GM23338 (cell line): ENCODE measurements at places on chromosomes 6 and 20. TPM values are rescaled to one million over a fixed set of nuclear protein-coding genes. Genes with fewer than 3 reads are reported as not detected.
A peak's percentile ranks its signal among the peaks of the same experiment; 100 is the strongest.

GRCh38 chr6:159043947-159044346, 844 bp downstream of the TAGAP start:
- no peak for DNase-seq

GRCh38 chr6:26322645-26323482, 42.1 kb upstream of the BTN3A2 start:
- peak; percentile 90 for DNase-seq

DNA sequence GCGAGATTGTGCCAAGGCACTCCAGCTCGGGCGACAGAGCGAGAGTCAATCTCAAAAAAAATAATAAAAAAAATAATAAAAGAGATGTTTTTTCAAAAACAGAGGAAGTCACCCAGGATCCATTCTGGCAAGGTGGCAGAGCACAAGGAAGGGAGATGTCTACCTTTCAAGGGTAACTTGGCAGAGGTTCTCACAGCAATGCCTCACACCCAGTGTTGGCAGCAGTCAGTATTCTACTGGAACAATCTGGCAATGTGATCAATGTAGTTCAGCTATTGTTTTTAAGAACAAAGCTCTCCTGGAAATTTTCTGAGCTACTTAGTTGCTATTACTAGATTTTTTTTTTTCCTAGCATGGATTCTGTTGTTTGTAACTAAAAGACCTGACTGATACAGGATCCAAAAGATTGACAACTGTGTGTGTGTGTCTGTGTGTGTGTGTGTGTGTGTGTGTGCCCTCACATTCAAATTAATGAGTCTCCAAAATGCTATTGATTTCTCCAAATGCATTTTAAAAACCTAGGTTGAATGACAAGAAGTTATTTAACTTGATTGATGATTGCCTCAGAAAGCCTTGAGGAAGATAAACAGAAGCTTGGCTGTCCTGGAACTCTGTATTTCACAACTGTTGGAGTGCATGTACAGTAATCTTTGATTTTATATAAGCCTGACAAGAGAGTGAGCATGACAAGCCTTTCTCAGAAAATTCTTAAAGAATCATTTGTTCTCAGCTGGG, 114.1 kb upstream of the RREB1 start:
- DNase-seq = no peak

- peak; percentile 45 for DNase-seq
Observed at GRCh38 chr6:138572885-138573284, 73.6 kb upstream of the NHSL1 start.

DNA sequence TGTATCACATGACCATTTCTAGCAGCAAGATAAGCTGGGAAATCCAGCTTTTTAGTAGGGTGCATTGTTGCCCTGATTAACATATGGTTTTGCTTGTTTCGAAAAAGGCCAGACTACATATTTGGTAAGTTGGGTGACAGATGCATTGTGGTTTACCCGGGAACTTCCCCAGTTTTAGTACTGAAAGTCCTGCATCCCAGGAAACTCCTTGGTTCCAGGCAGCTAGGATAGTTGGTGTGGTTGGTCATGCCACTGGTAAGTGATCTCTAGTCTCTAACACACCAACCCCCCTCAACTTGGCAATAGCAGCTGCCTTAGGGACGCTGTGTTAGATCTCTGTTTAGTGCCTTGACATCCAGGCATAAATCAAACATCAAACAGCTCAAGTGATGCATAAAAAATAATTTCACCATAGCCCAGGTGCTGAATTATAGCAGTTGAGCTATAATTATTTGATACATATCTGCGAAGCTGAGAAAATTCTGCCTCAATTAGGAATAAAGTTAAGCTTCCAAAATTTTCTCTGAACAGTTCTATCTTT, 216.5 kb downstream of the TFAP2C start:
- DNase-seq = no peak

- DNase-seq = peak; percentile 94
Observed at GRCh38 chr6:27177485-27178406, 69.8 kb upstream of the PRSS16 start.

GRCh38 chr6:43013097-43013842, 476 bp downstream of the MEA1 start:
- no peak for DNase-seq

DNA sequence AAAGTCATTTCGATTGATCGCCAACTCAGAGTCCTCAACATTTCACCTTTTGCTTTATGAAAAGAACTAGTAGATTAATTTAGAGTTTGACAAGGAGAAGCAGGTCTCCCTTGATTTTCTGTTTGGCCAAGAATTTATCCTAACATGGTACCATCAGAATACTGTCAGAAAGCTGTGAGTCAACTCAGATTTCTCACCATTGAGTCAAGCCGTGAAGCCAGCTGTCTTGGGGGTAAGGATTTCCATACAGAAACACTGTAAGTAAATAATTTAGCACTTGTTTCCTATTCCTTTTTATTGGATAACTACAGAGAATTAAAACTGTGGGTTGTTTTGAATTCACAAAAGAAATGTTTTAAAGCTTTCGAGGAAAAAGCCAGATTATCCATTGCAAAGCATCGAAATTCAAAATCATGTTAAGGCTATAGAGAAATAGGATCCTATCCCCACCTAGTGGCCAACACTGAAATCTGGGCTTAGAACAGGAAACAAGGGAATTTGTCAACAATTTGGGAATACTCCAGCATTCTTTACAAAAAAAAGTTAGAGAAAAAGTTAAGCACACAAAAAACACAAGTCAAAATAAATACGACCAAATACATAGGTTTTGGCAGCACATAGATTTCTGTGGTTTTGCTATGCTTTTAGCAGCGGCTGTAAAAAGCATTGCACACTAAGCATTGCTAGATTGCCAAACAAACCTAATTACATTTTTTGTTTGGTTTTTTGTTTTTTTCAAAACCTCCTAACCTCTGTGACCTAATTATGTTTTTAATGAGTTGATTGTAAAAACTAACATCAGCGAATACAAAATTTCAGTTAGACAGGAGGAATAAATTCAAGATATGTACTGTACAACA, 44.2 kb downstream of the COL11A2 start:
- peak; percentile 77 for DNase-seq

DNA sequence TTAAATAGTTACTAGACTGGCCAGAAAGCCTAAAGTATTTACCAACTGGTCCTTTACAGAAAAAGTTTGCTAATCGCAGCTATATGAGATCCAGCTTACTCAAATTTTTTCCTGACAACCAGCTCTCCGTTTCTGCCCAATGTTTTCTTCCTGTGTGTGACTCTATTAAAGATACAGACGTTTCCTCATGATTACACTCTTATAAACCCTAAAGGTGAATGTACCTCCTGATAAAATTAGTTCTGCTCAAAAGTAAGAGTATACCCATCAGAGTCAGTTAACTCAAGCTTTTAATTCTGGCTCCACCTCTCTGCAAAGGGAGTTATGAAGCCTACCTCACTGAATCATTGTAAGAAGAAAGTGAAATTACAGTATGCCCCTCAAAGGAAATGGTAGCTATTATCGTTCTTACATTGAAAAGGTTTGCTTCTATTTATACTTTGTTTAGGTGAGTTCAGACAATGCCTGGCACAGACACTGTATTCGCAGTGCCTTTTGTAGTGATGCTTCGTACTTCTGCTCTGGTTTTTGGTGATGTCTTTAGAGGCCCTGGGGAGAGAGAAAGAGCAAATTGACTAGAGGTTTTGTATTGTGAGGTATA, 10.2 kb upstream of the MROH8 start:
- no peak for DNase-seq

GRCh38 chr6:36725581-36725980, 28.0 kb downstream of the RAB44 start:
- no peak for DNase-seq

GRCh38 chr20:62733526-62733842, 24.8 kb downstream of the NTSR1 start:
- DNase-seq = no peak

DNA sequence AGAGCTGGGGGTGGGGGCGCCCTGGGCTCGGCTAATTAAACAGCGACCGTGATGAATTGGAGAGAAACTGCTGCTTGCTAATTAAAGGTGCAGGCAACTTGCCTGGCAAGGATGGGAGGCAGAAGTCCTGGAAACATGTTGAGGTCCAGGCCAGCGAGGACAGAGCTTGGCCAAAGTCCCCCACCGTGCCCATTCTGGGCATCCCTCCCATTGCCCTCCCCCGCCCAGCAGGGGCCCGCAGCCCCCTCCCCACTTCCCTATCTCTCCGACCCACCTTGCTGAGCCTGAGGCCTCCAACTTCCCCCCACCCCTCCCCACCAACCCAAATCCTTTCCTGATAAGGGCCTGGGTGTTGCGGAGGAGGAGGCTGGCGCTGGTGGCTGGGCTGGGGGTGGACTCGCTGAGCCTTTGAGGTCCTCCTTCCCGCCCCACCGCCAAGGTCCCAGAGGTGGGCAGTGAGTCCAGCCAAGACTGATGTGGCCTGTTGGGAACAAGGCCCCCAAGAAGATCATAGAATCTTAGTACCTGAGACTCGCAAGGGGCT, 23.3 kb downstream of the C20orf203 start:
- DNase-seq = no peak

SLC17A1 gene
- total RNA-seq = not detected in 2 replicates

LST1 gene
- total RNA-seq = not detected in 2 replicates

MDN1 gene
- 199 and 217 TPM in 2 replicates for total RNA-seq

TRIM31 gene
- not detected in 2 replicates for total RNA-seq

LAMP5 gene
- 0.21 and 0.62 TPM in 2 replicates for total RNA-seq

ASIP gene
- total RNA-seq = not detected in 2 replicates

SOBP gene
- 3.0 and 3.1 TPM in 2 replicates for total RNA-seq

FOXS1 gene
- not detected in 2 replicates for total RNA-seq

NOX3 gene
- not detected in 2 replicates for total RNA-seq
